Bone marrow (tissue), 2 donors: ENCODE measurements at places on chromosomes 4 and X.

DNA sequence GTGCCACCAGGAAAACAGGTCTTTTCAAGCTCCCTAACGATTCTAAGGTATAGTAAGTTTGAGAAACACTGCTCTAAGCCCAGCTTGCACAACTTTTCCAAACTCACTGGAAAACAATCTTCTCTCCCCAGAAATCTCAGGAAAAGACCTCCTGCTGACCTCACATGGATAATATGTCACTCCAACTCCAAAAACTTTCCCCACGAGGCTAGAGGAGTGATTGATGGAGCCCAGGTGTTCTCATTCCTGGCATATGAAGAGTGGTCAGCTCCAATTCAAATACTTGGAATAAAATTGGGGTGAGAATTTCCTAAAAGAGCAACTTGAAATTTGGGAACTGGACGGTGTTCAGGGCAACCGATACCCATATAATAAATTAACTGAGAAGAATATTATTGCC, 299.9 kb downstream of the PPP4R3C start:
- DNase-seq: no peak

DNA sequence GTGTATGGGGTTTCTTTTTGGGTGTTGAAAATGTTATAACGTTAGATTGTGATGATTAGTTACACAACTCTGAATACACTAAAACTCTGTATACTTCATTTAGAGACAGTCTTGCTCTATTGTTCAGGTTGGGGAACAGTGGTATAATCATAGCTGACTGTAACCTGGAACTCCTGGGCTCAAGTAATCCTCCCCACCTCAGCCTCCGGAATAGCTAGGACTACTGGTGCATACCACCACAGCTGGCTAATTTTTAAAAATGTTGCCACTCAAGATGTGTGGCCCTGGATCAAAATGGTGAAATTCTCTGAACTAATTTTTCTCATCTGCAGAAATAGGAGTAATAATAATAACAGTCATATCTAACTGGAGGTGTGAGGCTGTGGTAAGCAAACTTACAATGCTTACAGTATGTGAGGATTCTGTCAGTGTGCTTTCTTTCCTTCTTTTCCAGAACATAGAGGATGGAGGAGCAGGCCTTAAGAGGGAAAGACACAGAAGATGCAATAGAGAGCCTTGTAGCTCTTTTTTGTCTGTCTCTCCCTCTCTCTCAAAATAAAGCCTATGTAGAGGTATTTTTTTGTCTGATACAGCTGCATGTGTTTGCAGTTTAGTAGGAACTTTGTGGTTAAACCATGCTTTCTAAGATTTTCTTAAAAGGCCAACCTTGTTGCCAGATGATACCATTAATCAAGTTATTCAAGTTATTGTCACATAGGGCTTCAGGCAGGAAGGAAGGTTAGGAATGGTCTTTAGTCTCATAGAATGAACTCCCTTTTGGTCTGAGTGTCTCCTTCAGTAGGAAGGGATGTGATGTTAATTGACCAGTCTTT, 7.5 kb downstream of the ADD1 start:
- DNase-seq: no peak

DNA sequence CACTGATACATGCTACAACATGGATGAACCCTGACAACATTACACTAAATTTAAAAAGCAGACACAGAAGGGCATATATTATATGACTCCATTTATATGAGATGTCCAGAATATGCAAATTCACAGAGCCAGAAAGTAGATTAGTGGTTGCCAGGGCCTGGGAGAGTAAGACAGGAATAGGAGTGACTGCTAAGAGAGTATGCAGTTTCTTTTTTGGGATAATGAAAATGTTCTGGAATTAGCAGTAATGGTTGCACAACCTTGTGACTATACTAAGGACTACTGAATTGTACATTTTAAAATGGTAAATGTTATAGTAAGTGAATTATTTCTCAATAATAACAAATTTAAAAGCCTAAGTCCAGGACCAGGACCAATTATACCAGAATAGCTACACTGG, 29.5 kb upstream of the NUP54 start:
- no peak for DNase-seq

- DNase-seq: no peak
Observed at GRCh38 chr4:106809076-106809475, 227.0 kb downstream of the DKK2 start.

DNA sequence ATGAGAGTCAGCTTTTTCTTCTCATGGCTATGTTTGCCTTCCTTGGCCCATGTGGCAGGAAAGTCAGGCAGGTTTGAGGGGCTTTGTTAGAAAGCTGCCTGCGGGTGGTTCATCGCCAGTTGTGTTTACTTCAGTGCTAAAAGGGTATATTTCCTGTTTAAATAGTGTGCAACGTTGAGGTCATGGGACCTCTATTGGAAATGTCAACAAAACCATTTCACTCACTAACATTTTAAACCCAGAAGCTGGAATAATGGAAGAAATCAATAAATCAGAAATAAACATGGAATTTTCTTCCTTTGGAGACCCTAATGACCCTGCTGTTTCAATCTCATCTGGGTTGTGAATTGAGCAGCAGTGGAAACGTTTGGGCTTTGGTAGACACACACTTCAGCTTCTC, 185.8 kb downstream of the ANKRD50 start:
- no peak for DNase-seq

DNA sequence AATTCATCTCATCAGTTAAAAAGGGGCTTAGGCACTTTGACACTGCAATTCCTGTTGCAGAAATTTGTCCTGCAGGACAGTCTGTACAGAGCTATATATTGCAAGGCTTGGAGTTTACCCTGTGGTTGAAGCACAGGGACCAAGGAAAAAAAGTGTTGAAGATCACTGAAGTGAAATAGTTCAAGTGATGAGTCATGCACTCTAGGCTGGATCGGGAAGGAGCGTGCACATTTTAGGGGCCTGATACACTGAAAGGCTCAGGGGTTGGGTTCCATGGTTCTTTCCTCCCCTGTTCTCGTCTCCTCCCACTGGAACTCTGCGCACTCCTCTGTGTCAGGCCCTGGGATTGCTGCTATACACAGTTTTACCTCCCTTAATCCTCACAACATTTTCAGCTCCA, 104.9 kb upstream of the ARMCX2 start:
- no peak for DNase-seq

GRCh38 chrX:114582264-114582632, 1.6 kb upstream of the HTR2C start:
- no peak for DNase-seq

DNA sequence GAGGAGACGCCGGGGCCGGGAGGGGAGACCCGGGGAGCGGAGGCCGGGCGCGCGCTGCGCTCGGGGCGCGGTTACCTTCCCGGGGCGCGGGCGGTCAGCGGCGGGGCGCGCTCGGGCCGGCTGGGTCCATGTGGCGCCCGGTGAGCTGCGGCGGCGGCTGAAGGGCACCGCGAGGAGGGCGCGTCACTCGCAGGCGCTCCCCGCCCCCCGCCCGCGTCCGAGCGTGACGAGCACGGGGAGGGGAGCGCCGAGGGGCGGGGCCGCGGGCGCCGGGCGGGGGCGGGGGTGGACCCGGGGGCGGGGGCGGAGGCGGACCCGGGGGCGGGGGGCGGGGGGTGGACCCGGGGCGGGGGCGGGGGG, at the start of gene CPLX1:
Gene CPLX1 (minus strand): TSS at position 159 of the 360 bp plus-strand sequence. CDS start 1,607 bp downstream, outside the sequence.
- no peak for DNase-seq

DNA sequence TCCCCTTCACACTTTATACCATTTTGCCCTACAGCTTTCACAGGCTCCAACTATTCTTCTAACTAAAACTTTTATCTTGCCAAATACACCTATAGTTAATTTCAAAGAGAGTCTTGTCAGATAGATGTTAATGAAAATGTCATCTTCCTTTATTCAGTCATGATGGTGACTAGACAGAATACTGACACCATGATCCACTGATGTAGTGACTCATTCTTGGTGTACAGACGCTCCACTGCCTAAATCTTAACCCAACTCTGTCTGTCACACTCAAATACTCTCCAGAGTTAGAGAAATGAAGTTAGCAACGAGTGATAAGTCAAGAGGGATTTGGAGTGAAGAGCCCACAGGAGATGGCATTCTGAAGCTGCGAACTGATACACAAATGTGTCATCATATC, 32.1 kb upstream of the HDAC8 start:
- DNase-seq: no peak

- no peak for DNase-seq
Observed at GRCh38 chr4:97747945-97748344, 395.3 kb downstream of the STPG2 start.

DNA sequence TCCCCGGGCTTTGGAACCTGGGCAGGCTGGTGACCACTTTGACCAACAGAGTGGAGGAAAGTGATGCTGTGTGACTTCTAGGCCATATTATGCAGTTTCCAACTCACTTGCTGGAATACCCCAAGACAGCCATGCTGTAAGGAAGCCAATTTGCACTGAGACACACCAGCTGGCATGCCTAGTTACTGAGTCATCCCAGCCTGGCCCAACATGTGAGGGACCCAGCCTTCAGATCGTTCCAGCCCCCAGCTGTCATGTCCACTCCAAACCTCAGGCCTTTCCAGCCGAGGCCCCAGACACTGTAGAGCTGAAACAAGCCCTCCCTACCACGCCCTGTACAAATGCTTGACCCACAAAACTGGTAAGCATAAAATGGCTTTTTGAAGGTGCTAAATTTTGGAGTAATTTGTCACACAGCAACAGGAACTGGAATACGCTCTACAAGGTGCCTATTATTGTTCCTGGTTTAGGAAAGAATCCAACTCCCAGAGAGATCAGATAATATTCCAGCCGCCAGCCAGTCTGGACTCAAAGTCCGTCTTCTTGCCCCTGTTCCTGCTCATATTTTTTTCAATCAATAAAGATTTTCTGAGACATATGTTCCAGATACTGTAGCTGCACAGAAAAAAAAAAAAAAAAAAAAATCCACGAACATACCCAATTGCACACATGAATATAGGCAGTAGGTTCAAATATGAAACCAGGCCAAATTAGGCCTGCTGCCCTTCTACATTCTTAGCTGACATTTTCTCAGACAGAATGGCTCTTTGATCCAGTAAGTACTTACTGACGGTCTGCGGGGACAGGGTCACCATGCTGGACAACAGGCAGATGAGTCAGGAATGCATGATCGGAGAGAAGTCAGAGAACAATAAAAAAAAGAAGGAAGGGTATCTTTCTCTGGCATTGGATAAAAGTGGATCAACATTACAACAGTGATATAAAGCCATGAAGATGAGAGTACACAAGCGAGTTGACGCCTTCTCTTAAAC, 35.1 kb downstream of the SH3KBP1 start:
- no peak for DNase-seq

DNA sequence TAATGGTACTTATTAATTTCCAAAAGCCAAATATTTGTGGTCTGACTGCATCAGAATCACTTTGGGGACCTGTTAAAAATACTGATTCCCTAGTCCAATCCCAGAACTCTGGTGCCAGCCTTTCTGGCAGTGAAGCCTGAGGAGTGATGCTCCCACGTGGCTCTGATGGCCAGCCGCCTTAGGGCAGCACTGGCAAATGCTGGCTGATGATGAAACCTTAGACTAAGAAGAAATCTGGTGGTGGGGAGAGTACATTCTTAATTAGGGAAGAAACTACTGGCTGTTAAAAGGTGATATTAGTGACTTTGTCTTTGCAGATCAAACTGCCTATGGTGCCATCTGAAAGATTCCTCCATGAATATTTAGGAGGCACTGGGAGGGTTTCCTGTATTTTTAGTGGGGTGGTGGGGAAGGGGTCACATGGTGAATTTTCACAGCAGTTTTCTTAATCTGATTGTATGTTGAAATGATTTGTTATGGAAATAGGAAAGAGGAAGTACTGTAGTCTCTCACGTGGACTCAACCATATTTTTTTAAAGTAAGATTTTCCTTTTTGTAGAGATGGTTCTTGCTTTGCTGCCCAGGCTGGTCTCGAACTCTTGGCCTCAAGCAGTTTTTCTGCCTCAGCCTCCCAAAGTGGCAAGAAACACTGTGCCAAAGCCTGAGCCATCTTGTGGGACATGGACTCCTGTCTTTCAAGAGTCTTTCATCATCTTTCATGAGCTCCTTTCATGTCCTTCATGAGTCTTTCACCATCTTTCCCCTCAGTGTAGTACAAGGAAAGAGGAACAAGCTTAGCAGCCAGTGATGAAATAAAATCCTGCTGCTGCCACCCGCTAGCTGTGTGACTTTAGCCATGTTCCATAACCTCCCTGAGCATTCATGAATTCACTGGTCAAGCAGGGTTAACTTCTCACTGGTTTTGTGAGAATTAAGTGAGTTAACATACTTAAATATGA, 90.8 kb downstream of the ZNF330 start:
- no peak for DNase-seq

GRCh38 chr4:123547216-123548165, 150.9 kb downstream of the SPRY1 start:
- DNase-seq: no peak

GRCh38 chrX:46543441-46543840, 1.8 kb downstream of the ZNF674 start:
- no peak for DNase-seq

DNA sequence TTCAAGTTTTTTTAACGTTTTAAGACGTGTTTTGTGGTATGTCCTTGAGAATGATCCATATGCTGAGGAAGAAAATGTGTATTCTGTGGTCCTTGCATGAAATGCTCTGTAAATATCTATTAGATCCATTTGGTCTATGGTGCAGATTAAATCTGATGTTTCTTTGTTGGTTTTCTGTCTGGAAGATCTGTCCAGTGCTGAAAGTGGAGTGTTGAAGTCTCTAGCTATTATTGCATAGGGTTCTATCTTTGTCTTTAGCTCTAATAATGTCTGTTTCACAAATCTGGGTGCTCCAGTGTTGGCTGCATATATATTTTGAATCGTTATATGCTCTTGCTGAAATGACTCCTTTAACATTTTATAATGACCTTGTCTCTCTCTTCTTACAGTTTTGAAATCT, 122.5 kb downstream of the RPA4 start:
- no peak for DNase-seq

DNA sequence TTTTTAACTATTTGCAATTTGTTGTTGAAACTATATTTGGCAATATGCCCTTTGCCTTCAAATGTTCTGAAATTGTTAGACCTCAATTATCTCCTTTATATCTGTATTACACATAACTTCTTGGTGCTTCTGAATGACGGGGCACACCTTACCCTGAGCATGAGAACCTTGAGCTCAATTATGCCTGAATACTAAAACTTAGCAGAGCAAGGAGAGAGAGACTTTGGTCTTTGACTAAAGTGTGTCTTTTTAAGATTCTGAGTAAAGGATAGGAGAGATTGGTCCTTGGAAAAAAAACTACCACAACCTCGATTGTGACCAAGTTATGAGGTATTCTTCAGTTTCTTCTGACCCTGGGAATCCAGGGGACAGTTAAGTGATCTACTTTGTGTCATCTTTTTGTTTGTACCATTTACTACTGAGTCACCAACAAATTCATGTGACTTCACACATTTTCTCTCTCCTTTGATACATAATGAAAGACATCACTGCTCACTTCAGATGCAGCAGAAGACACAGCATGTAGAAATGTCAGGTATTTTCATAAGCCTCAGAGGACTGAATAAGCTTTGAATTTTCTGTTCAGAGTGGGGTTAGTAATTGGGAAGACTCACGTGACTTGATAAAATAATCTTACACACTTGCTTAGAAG, 51.4 kb downstream of the PTTG2 start:
- no peak for DNase-seq
